ENCODE measurements at places on chromosomes 2 and 18. TPM values are rescaled to one million over a fixed set of nuclear protein-coding genes. Genes with fewer than 3 reads are reported as not detected.

GRCh38 chr2:226387499-226387942 is 412.1 kb downstream of the IRS1 start:
- no peak for DNase-seq

DNA sequence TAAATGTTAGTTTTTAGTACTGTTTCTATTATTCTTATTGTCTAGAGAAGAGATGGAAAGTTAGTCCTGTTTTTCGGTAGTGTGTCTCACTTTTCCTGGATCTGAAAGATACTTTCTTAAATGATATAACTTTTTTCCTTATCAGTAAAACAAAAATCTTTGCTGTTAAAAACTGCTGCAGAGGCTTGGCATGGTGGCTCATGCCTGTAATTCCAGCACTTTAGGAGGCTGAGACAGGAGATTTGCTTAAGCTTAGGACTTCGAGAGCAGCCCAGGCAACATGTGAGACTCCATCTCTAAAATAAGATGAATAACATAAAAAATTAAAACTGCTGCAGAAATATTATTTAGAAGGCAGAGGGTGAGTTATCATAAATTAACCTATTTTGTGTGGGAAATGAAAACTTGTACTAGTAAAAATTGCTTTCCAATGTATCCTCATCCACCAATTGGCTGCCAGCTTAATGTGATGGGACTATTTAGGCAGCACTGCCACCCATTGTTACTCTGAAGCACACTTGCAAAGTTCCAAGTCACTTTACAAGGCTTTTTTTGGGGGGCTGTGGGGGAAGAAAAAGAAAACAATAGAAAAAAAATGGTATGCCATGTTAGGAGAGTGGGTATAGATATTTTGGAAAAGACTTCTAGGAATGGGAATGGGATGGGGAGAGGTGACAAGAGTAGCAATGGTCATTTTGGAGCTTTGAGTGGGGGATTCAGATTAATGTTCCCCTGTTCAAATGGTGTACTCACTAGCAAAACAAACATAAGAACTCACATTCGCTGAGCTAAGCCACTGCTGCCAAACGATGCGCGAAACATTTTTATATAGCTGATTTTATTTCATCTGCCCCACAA is 62.7 kb downstream of the MEIS1 start:
- DNase-seq = no peak

- DNase-seq = no peak
These were observed 159.9 kb downstream of the LOXHD1 start for GRCh38 chr18:46497129-46497528.

DNA sequence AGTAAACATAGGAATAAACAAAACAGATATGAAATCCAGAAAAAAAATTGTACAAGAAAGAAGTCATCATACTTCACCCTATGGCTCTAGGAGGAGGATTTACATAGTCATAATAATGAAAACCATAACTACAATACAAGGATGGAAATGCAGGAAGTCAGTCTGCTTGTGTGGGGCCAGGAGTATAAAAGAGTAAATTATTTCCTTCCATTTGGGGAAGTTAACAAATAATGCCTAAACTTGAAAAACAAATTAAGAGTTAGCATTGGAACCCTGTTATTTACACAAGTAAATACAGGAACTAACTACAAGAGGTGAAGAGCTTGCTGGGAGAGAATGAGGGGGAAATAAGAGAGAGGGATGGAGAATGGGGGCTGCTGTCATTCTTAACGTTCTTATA is 15.4 kb downstream of the TMEM163 start:
- DNase-seq = no peak

- no peak for DNase-seq
These were observed 50.2 kb downstream of the COL4A3 start for GRCh38 chr2:227214622-227215041.

DNA sequence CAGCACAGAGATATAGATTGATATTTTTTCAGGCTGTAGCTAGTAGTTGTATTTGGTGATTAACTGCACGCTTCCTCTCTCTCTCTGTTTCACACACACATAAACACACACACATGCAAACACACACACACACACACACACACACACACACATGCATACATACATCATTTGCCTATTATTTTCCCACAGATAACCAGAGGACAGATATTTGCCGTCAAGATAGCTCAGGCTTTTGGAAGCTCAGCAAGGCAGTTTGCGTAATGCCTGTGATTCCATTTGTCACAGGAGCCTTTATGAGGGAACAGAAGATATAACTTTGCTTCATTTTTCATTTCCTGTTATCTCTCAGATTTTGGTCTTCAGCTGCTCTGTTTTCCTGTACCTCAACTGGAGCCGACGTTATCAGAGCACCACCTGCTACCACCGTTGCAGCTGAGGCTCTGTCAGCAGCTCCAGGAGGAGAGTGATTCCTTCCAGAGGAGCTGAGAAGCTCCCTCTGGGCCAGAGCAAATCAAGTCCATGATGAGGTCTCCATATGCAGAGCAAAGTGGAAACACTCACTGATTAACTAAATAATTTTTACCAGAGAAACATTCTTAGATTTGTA is 341.9 kb upstream of the PIK3C3 start:
- no peak for DNase-seq

The PXDN gene
- polyA plus RNA-seq = 245 TPM

DNA sequence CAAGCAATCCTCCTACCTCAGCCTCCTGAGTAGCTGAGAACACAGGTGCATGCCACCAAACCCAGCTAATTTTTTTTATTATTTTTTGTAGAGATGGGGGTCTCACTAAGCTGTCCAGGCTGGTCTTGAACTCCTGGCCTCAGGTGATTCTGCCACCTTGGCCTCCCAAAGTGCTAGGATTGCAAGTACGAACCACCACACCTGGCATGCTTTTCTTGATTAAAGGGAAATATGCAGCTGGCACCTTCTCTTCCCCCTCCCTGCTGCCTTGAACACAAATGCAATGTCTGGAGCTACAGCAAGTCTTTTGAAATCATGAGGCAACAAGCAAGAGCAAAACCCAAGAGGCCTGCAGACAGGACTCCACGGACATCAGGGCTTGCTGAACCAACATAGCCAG is 26.8 kb upstream of the BIN1 start:
- DNase-seq = no peak

The CLEC4F gene
- polyA plus RNA-seq = 0.07 TPM

- DNase-seq = no peak
These were observed 50.9 kb upstream of the PSMD14 start for GRCh38 chr2:161257123-161257952.

- no peak for DNase-seq
These were observed 206.6 kb downstream of the HAUS1 start for GRCh38 chr18:46310675-46311345.

The KIF5C gene
- 7.1 TPM for polyA plus RNA-seq

DNA sequence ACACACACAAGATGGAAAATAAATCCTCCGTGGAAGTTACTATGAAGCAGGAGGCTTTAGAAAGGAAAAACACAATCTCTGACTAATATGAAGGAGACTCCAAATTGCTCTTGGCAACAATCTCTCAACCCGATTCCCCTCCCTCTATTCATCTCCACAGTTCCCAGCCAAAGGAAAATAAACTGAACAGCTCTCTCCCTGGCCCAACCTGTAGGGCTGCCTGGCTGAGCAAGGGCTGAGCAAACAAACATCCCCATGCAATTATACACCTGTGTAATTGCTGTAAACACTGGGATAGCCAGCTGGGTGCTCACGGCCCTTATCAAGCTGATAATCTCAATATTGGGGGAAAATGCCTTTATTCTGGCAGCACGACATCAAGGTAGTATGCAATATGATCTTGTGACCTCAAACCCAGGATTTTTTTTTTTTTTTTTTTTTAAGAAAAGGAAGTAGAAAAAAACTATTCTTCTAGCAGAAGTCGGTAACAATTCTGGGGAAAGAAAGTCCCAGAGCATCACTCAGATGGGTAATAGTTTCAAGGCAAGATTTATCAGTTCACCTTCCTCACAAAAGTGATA is 203.3 kb upstream of the SMAD2 start:
- DNase-seq = no peak

DNA sequence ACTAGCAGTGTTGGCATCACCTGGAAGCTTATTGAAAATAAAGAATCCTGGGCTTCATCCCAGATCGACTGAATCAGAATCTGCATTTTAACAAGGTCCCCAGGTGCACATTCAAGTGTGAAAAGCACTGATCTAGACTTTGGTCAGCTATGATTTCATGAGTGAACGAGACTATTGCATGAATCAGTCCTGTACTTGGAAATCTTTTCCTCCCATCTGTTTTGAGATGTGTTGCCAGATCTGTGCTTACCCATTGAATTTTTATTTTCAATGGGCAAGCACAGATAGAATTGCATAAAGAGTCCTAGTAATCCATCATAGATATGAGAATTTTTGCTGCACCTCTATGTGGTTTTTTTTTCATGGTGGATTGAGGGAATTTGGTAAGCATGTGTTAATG is 64.0 kb downstream of the PMS1 start:
- DNase-seq = no peak

DNA sequence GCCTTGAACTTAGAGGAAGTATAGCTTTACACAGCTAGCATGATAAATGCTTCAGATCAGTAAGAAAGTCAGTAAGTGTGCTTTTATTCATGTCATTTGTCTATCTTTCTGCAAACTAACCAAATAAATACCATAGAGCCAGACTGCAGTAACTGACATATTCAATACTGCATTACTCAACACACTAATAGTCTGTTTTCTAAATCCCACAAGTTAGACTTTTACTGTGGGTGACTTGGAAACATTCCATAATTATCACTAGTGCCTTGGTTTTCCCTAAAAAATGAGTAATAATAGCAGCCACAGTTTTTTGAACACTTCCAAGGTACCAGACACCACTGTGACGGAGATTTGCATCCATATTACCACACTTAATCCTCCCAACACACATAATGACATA is 33.0 kb downstream of the ACVR1 start:
- no peak for DNase-seq

GRCh38 chr2:84942166-84942565 is 28.8 kb upstream of the KCMF1 start:
- DNase-seq = no peak

The ROCK1 gene
- polyA plus RNA-seq = 56.5 TPM

DNA sequence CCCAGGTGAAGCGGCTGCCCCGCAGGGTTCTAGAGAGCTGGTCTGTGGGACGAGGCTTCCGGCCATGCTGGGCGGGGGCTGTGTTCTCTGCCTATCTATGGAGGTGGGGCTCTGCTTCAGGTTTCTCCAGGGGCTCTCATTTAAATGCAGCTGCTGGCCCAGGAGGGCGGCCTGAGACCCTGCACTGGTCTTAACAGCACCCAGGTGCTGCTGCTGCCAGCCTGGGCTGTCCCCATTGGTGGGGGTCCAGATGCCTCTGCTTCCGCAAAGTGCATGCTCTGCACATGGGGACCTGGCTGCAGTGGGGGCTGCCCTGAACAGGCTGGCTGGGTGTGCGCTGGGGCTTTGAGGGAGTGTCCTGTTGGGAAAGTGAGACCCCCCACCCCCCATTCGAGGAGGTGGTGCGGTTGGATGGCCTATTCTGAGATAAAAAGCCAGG is 29.7 kb upstream of the ALLC start:
- no peak for DNase-seq

- DNase-seq = no peak
These were observed 6.7 kb upstream of the TNFAIP6 start for GRCh38 chr2:151350579-151351195.

DNA sequence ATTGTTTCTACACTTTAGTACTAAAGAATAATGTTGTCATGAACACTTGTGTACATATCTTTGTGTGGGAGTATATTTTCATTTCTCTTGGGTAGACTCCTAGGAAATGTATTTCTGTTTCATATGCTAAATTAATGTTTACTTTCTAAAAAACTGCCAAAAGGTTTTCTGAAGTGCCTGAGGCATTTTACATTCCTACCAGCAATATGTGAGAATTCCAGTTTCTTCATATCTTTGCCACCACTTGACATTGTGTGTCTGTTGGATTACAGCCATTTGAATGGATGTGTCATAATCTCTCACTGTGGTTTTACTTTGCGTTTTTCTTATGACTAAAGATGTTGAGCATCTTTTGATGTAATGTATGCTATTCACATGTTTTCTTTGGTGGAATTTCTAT is 428.2 kb upstream of the KCNH7 start:
- no peak for DNase-seq

The RNF125 gene
- polyA plus RNA-seq = 3.4 TPM

- DNase-seq = no peak
These were observed 21.0 kb downstream of the TCF7L1 start for GRCh38 chr2:85154048-85154753.

The COLEC11 gene
- 0.72 TPM for polyA plus RNA-seq

The B4GALT6 gene
- polyA plus RNA-seq = 23.1 TPM

DNA sequence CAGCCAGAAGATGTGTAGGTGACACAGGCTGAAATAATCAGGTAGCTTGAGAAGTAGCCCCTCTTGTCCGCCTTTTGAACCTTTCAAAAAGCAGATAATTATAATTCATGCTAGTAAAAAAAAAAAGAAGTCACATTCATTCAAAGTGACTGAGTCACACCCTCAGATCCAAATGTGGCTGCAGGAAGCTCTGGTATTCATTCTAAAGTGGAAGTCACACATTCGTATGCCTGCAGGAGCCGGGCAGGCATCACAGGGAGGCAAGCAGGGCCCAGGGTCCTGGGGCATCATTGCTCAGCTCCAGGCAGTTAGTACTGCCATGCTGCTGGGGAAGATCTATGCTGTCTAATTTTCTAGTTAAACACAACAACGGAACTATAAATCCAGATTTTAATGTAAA is 21.7 kb upstream of the RAB11FIP5 start:
- DNase-seq = no peak
